GM23248 (cell line): ENCODE measurements at places on chromosomes 7 and 10.

DNA sequence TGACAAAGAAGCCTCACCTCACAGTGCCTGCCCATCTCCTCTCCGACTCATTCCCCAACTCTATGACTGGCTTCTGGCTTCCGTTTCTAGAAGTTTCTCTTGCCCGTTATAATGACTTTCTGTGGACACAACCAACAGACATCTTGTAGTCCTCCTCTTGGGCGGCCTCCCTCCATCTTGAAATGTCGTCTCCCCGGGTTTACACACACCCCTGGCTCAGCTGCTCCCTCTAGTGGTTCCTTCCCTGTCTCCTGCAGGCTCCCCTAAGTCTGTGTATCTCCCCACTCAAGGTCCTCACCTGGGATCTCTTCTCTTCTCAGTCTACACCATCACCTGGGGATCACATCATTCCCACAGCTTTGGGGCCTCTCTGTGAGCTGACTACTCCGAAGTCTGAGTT, 123.4 kb upstream of the NEBL start:
- DNase-seq = peak; percentile 31

- DNase-seq = no peak
Observed at GRCh38 chr10:13909516-13910258, 322.9 kb downstream of the PRPF18 start.

GRCh38 chr10:103851261-103851660, 4.1 kb downstream of the SH3PXD2A start:
- DNase-seq = no peak

GRCh38 chr10:100155936-100156335, 29.9 kb downstream of the ERLIN1 start:
- no peak for DNase-seq

DNA sequence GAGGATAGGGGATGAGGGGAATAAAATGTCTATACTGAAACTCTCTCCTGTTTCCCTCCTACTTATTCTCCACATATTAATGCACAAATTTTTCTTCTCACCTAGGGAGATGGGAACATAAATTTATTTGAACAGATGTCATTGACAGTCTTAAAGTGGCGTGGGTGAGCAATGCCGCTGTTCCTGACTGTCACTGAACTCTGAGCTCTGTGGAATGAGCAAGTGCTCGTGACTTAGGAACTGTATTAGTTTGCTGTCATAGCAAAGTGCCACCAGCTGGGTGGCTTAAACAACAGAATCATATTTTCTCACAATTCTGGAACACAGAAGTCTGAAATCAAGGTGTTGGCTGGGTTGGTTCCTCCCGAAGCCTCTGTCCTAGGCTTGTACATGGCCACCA, 29.1 kb downstream of the INPP5F start:
- no peak for DNase-seq

DNA sequence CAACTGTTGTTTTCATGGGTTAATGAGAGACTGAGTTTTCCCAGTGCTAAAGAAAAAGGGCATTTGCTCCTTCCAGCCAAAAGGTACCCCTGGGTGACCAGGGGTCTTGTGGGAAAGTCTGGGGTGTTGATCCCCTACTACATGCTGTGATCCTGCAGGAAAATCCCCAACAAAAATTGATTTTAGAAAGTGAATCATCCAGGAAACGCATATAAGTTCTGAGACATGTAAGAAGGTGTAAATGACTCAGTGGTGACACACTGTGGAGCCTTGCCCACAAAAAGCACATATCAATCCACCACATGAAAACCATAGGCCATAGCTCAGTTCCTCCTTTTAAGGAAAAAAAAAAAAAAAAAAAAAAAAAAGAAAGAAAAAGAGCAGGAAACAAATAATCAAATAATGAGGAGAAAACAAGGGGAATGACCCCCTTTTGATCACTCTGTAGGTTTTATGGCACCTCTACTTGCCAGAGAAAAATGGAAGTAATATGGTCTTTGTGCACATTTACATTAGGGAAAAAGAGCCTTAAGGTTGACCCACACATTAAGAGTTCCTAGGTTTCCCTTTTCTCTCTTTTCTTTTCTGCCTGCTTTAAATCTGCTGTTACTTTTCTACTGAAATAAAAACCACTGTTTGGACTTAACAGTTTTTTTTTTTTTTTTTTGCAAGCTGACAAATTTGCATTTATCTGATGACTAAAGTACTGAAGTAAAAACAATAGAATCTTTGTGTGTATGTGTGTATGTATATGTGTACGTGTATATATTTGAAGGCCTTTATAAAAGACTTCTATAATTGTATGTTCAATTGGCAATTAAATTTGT, 386.0 kb downstream of the KIF20B start:
- no peak for DNase-seq

DNA sequence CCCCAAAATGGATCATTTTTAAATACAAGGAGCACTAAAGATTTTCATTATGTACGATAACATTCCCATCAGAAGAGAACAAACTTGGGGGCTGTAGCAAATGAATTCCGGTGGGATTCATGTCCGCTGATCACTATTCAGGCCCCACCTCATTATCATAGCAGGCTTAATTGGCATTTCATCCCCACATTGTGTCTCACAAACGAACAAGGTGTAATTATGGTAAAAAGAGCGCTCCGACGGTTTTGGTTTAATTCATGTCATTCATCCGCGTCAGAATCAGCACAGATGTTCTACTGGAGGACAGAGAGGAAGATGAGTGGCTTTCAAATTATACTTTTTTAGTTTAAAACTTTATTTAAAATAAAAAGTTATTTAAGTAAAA, 124.7 kb downstream of the MAD1L1 start:
- no peak for DNase-seq

- no peak for DNase-seq
Observed at GRCh38 chr7:64626083-64626469, 39.9 kb upstream of the ZNF107 start.

DNA sequence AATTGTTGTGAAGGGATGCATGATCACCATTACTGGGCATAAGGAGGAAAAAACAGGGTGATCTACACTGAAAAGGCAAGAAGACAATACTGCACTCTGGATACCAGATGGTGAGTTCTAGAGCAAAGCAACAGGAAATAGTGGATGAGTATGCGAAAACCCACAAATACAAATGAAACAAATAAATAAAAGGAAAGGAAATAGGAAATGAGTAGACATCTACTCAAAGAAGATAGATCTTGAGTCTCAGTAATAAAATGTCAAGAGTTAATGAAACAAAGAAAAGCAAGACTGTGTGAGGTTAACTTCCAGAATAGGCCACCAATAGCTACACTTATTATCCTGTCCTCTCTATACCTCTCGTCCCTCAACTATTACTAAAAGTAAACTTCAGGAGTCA, 11.7 kb downstream of the ORC5 start:
- DNase-seq = no peak

DNA sequence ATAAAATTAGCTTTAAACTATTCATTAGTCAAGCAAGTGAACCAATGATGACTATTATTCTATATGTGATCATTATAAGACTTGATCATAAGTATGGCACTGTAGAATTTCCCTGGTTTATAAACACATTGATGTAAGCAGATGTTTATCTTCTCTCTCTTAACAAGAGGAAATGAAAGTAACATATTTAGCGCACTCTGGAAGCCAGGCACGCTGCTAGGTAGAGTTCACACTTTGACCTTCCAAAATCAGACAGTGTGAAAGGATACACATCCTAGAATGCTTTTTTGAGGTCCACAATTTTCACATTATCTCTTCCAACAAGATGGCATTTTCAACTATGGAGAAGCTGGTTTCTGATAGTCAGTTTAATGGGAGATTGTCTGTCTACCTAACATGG, 529.4 kb upstream of the IGFBP3 start:
- no peak for DNase-seq

DNA sequence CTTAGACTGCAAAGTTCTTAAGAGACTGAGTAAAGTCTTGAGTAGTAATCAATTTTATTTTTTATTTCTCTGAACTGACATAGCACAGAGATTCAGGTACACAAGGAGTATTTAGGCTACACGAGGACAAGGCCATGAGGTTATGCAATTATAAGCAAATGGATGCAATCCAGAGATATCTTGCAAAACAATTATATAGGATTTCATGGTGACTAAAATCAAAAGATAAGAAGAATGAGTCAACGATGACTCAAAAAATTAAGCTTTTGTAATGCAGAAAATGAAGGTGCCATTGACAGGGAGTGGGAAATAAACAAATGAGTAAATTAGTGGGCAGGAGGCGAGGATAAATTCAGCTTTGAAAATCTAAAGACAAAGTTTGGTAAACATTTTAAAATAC, 66.7 kb upstream of the MYO3A start:
- DNase-seq = peak; percentile 2

DNA sequence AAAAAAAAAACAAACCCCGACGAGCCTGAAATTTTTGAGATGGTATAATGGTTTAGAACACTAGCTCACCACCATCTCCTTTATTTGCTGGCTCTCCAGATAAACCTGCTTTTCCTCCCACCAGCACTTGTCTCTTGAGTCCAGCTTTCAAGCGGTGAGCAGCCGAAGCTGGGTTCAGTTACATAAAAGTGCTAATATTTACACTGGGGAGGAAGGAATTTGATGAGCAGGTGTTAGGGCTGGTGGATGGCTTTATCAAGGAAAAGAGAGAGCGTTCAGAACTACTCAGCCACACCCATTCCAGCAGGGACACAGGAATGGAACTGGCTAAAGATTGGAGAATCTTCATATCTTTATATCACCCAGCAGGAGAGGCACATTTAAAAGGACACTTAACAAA, 6.6 kb upstream of the CALML3 start:
- DNase-seq = no peak

DNA sequence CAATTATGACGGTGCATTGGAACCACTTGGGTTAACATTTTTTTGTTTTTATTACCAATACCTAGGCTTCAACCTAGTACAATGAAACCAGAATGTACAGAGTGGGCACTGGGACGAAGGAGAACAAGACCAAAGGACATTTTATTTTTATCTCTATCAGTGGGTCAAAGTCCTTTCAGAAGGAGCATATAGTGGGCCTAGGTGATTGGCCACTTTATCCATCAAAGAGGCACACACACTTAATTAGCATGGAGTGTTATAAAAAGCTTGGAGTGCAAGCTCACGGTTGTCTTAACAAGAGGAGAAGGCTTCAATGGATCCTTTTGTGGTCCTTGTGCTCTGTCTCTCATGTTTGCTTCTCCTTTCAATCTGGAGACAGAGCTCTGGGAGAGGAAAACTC, at the start of gene CYP2C19:
Gene CYP2C19, plus strand, starts transcription at position 289 of the 400 bp plus-strand sequence. Its CDS starts 25 bp downstream, at position 314.
- DNase-seq = no peak

- DNase-seq = no peak
Observed at GRCh38 chr10:118511711-118512110, 83.7 kb downstream of the PRLHR start.

DNA sequence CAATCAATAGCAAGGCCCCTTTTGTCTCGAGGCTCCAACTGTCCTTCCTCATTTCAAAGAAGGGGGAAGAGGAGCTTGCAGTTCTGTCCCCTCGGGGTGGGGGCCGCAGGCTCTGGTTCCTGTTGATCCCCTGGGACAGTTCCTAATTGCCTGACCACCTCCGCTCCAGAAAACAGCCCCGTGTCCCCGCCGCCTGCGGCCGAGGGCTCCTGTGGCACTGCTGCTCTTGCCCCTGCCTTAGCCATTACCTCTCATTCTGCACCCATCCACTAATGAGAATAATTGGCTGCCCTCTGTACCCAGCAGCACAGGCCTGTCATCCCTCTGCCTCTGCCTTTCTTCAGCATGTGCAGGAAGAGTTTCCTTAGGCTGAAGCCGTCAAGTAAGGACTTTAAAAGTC, 668.3 kb upstream of the FOXK1 start:
- DNase-seq = no peak

DNA sequence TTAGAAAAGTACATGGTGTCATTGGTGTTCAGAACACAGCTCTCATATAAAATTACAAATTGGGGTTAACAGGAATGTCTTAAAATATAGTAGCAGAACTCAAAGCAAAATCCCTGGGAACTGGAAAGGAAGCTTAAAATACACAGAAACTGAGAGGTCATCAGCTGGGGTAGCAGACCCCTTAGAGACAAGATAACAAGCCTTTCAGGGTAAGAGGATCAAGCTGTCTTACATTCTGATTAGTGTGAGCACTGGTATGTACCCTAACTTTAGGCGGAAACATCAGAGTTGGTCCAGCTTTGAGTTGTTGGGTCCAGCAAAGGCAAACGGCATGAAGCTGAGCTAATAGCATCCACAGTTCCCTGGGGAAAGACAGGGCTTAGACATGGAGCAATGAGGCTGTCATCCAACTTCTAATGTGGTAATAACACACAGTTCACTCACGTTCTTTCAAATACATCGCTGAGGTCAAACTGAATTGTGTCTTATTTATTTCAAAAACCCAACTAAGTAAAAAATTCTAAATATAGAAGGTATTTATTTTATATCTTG, 32.6 kb downstream of the ARHGAP21 start:
- DNase-seq = peak; percentile 91

DNA sequence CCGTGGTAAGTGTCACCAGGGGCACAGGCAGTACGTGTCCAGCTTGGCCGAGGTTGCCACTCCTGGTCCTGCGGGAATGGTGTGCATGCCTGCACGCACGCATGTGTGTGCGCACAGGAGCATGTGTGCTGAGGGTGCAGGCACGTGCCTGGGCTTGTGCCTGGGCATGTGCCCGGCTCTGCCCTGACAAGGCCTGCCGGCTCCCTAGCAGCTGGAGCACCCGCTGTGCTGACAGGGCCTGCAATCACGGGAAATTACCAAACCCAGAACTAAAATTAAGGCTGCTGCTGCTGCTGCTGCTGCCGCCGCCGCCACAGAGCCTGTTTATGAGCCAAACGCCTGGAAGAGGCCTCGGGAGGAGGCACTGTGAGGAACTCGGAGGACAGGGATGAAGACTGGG, 28.7 kb downstream of the GHRHR start:
- DNase-seq = no peak

DNA sequence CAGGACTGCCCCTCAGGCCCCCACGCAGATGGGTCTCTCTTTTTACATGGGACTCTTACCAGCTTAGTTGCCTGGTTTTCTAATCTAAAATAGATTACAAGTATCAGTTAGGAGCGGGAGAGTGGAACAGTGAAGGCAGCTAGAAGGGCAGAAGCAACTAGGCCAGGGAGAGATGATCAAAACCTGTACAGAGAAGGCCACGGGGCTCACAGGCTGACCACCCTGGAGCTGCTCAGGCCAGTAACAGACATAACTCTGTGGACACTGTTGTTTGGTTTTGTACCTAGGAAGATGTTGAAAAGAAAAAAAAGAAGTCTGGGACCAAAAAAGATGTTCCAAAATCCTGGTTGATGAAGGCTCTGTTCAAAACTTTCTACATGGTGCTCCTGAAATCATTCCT, 16.5 kb downstream of the ABCC2 start:
- no peak for DNase-seq

GRCh38 chr7:39527296-39527695, 38.9 kb upstream of the YAE1 start:
- DNase-seq = peak; percentile 11

DNA sequence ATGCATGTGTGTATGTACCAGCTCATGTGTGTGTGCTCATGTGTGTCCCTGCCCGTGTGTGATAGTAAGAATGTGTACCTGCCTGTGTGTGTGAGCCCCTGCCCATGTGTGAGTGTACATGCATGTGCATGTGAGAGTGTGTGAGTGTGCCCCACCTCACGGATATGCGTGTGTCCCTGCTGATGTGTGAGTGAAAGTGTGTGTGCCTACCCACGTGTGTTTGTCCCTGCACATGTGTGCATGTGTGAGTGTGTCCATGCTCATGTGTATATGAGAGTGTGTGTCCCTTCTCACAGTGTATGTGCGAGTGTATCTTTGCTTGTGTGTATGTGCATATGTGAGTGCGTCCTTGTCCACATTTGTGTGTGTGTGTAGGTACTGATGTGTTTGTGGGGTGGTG, 69.6 kb downstream of the CDH23 start:
- DNase-seq = no peak

- DNase-seq = no peak
Observed at GRCh38 chr7:97017192-97018125, 7.2 kb downstream of the DLX5 start.

GRCh38 chr7:98102170-98102569, 4.5 kb upstream of the LMTK2 start:
- no peak for DNase-seq
